ENCODE measurements at places on chromosomes 2 and 18.
A peak's percentile ranks its signal among the peaks of the same experiment; 100 is the strongest.

GRCh38 chr2:85655961-85656417, 12.0 kb downstream of the SFTPB start:
- no peak for DNase-seq

GRCh38 chr2:19488009-19488691, 129.7 kb upstream of the OSR1 start:
- DNase-seq: no peak

DNA sequence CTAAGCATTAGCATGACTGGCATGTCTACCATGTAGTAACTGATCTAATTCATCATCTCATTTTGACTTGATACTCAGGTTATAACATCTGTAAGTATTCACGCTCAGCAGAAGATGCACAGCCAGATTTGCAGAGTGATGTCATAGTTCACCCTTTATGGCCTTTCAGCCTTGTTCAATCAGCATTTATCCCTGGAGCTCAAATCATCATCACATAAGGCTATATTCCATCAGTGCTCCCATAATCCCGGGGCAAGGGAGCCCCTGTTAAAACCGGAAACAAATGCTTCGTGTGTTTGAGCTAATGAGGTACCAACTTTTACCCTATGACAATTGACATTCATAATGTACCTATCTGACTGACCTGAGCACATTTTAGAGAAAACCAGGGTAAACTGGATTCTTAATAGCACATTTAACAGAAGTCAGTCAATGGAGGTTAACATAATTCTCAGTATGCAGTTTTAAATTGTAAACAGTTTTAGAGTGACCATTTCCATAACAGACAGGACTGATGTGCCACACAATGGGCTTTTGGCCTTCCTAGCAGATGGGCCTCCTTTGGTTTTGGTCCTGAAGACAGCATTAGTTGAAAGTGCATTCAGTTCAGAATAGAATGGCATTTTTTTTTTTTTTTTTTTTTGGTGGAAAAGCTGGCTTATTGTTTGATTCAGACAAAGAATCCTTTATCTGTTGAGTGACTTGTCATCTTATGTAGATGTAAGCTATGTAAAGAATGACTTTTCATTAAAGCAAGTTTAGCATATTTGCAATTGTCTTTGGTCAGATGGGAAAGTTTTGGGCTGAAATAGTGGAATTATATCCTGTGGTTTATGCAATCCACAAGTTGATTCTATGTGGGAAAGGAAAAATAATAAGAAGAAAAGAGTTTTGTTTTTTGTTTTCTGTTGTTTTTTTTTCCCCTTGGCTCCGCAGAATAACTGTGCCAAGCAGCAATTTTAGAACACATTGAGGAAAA, 866.0 kb upstream of the ACVR2A start:
- DNase-seq: no peak

DNA sequence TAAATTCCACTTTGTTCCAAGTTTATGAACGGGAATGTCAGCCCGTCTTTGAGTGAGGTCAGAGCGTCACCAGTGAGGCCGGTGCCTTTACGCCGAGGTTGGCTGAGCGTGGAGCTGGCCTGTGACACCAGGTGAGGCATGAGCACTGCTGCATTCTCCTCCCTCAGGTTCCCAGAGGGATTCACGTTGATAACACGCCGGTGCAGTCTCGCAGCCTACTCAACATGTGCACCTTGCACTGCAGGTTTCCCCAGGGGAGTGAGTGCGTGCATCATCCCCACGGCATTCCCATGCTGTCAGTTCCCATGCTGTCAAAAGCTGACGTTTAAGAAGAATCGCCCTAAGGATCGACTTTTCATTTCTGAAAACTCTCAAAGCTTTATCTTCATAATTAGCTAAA, 213.3 kb downstream of the LDLRAD4 start:
- no peak for DNase-seq

GRCh38 chr2:163465440-163465839, 270.4 kb downstream of the FIGN start:
- DNase-seq: no peak

GRCh38 chr2:26575836-26576564, 65.2 kb downstream of the CIB4 start:
- DNase-seq: no peak

- no peak for DNase-seq
These were observed 32.8 kb upstream of the DAPL1 start for GRCh38 chr2:158762336-158762735.

- no peak for DNase-seq
These were observed 26.9 kb upstream of the KCNG2 start for GRCh38 chr18:79770826-79771225.

- DNase-seq: no peak
These were observed 625.4 kb upstream of the FANCL start for GRCh38 chr2:58866527-58866926.

- no peak for DNase-seq
These were observed 130.8 kb downstream of the CACNB4 start for GRCh38 chr2:151967829-151968722.

GRCh38 chr2:88563129-88563528, 64.1 kb downstream of the EIF2AK3 start:
- DNase-seq: no peak

- no peak for DNase-seq
These were observed 71.6 kb upstream of the CYP1B1 start for GRCh38 chr2:38147333-38148121.

- no peak for DNase-seq
These were observed 50.7 kb downstream of the ODC1 start for GRCh38 chr2:10397297-10397875.

DNA sequence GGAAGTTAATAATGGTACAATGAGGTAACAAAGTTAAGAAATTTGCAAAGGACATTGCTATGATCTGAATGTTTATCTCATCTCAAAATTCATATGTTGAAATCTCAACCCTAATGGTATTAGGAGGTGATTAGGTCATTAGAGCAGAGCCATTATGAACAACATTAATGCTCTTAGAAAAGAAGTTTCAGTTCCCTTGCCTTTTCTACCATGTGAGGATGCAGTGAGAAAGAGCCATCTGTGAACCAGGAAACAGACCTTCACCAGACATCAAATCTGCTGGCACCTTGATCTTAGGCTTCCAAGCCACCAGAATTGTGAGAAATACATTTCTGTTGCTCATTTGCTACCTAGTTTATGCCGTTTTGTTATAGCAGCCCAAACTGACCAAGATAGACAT, 757.6 kb downstream of the NR4A2 start:
- DNase-seq: no peak

- no peak for DNase-seq
These were observed 89.3 kb downstream of the CABYR start for GRCh38 chr18:24227977-24228666.

- no peak for DNase-seq
These were observed 194.1 kb upstream of the DSEL start for GRCh38 chr18:67710639-67711038.

- no peak for DNase-seq
These were observed 68.1 kb downstream of the C1D start for GRCh38 chr2:67994716-67995115.

DNA sequence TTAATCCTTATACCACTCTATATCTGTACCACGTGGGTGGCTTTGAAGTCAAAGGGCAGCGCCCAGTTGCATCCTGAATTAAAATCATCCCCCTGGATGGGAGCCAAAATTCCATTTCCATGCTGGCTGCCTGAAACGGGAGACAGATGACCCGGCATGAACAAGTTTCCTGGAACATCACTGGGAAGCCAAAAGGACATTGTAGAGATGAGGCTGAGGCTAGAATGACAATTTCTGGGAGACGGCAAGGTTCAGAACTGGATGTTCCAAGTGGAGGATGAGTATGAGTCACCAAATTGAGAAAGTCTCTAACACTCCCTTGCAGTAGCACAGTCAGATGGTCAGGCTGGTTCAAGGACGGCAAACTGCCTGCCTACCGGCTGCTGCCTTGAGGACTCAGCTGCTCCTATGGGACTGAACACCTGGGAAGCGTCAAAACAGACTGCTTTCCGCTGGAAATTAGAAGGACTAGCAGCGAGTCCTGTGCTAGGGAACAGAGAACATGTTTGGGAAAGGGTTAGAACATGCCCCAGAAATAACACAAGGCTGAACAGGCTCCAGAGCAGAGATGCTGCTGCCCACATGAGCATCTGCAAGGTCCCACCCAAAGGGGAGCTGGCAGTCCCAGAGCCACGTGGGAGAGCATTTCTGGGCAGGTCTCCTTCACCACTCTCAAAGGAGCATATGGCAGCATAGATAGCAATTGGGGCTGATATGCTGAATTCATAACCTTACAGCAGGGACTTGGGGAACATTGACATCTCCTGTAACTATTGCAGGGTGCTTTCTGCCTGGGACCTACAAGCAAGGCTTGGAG, 32.0 kb downstream of the YPEL5 start:
- DNase-seq: no peak

GRCh38 chr2:162746310-162746709, 92.3 kb downstream of the KCNH7 start:
- no peak for DNase-seq

DNA sequence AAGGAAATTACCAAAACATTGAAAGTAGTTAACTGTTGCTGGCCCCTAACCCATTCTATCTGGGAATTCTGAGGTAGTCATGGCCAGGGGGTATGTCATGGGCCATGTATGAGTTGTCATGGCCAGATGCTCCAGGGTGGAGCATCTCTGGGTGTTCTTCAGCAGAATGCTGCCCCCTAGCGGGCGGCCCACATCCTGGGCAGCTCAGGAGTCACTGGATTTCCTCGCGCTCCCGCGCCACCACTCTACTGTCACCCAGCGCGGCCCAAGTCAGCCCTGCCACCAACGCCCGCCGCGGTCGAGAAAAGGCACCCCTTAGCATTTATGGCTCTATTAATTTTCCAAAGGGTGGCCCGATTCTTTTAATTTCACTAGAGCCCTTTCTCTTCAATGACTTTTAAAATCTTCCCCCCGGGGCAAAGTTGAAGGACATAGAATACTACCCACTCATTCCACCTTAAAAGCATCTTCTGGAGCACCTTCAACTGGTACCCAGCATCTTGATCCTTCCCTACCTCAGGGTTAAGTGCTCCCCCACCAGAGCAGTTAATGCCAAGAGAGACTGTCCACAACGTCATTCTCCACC, 41.6 kb downstream of the PKDCC start:
- peak; percentile 65 for DNase-seq

DNA sequence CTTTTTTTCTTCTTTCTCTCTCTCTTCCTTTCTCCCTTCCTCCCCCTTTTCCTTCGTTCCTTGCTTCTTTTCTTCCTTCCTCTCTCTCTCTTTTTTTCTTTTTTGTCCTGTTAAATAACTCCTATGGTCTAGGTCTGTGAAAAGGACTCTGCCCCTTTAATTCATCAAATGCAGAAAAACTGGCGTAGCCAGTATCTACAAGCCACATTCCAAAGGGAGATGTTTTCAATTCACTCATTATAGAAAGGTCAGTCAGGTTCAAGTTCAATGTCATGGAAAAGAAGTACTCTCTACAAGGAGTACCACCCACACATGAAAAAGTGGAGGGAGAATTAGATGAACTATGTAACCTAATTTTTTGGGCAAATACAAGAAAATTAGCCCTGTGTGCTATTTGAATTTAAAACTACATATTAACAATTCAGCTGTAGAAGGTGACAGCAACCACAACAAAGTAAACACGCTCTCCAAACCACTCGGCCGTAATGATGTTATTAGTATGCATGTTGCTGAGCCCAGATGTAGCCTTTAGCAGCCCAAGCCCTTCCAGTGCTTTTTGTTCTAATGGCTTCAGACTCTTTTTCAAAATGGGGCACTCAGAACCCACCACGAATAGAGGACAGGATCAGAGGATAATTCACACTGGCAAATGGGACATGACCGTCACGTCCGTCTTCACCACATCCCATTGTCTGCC, 735.4 kb upstream of the FANCL start:
- DNase-seq: no peak

- DNase-seq: no peak
These were observed 4.6 kb downstream of the MIB1 start for GRCh38 chr18:21745231-21745630.

- no peak for DNase-seq
These were observed 55.3 kb upstream of the ITGB6 start for GRCh38 chr2:160255408-160255807.

- DNase-seq: no peak
These were observed 741.7 kb downstream of the PLCL1 start for GRCh38 chr2:198546122-198546521.

GRCh38 chr2:96146153-96146880, 1.1 kb upstream of the DUSP2 start:
- DNase-seq: peak; percentile 95

GRCh38 chr2:232400256-232401015, 6.2 kb upstream of the ALPG start:
- no peak for DNase-seq

DNA sequence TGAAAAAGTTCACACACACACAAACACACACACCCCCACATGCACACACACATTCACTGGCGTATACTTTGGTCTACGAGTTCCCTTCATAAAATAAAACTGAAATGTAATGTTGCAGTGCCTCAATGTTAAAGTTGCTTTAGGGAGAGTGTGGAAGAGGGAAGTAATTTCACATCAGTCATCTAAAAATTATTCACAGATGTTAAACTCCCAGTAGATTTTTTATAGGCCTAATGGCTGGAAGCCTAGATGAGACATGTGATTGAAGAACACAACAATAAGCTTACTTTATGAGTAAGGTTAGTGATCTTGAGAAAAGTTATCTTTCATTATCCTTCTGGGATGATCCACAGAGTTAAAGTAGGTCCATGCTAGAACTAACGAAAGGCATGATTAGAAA, 506.7 kb upstream of the CNTNAP5 start:
- DNase-seq: no peak

DNA sequence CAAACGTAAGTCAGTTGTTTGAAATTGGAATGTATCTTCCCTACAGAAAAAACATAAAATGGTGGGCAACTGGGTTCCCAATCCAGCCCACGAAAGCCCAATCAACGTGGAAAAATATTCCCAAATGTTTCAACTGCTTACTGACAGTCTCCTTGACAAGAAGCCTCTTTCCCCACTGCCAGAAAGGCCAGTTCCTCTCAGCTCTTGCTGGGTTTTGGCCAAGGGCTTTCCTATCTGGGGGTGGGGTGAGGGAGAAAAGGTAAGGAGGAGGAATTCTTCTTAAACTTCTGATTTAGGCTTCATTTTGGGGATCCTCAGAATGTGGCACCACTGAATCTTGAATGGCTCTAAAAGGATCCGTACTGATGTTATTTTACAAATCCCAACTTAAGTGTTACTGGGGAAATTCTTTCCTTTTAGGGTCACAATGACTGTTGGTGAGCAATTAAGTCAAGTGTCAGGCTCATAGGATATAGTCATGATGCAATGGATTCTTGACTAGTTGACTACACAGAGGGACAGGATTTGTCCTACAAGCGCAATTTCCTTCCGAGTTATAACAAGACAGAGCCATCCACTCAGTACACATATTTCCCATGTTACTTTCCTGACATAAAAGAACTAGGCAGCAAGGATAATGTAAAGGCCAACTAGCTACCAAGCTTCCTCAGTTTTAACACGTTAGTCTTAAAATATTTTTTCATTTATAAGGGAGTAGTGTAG, 73.6 kb downstream of the SPRED2 start:
- no peak for DNase-seq

GRCh38 chr2:105870062-105870461, 125.3 kb downstream of the NCK2 start:
- no peak for DNase-seq

GRCh38 chr2:233700028-233700635, 7.4 kb downstream of the UGT1A6 start:
- no peak for DNase-seq

Data from CD4-positive, alpha-beta memory T cell (primary cell).